Kidney (tissue), 22 donors: ENCODE measurements at places on chromosomes 13 and 19. TPM values are rescaled to one million over a fixed set of nuclear protein-coding genes. Genes with fewer than 3 reads are reported as not detected.

- DNase-seq: peak; percentile 42
These were observed 186.7 kb downstream of the STK24 start for GRCh38 chr13:98390086-98390715.

GRCh38 chr19:48213959-48214358, 41.8 kb downstream of the CARD8 start:
- no peak for DNase-seq

Gene SMIM24
- 49.8 TPM for total RNA-seq

DNA sequence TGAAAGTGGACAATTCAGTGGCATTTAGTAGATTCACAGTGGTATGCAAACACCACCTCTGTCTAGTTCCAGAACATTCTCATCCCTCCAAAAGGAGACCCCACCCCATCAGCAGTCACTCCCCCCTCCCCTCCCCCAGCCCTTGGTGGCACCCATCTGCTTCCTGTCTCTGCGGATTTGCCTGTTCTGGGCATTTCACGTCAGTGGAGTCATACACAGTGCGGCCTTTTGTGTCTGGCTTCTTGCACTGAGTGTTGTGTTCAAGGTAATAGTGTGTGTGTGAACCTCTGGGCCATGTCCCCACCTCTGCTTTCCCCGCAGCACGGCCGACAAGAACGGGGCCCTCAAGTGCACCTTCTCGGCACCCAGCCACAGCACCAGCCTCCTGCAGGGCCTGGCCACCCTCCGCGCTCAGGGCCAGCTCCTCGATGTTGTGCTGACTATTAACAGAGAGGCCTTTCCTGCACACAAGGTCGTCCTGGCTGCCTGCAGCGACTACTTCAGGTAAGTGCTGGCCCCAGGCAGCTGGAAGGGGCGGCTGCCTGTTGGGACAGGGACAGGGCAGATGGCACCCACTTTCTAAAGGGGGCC, 19.4 kb upstream of the CRTC1 start:
- DNase-seq: no peak

Gene NLRP9
- total RNA-seq: 0.09 TPM

DNA sequence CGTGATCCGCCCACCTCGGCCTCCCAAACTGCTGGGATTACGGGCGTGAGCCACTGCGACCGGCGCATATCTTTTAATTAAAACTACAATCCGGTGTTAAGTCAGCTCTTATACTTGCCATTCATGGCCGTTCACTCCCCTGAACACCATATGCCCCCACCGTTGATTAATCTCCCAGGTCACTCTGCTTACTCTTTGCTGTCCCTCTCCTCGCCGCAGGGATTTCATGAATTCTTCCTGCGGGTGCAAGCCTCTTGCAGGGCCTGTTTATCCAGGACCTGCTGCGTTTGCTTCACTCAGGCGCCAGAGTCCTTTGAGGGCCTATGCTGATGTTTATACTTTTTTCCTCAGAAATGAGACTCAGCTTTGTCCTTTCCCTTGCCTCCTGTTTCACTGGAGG, 996 bp downstream of the ERVV-2 start:
- DNase-seq: no peak

Gene FGF22
- total RNA-seq: 0.19 TPM

DNA sequence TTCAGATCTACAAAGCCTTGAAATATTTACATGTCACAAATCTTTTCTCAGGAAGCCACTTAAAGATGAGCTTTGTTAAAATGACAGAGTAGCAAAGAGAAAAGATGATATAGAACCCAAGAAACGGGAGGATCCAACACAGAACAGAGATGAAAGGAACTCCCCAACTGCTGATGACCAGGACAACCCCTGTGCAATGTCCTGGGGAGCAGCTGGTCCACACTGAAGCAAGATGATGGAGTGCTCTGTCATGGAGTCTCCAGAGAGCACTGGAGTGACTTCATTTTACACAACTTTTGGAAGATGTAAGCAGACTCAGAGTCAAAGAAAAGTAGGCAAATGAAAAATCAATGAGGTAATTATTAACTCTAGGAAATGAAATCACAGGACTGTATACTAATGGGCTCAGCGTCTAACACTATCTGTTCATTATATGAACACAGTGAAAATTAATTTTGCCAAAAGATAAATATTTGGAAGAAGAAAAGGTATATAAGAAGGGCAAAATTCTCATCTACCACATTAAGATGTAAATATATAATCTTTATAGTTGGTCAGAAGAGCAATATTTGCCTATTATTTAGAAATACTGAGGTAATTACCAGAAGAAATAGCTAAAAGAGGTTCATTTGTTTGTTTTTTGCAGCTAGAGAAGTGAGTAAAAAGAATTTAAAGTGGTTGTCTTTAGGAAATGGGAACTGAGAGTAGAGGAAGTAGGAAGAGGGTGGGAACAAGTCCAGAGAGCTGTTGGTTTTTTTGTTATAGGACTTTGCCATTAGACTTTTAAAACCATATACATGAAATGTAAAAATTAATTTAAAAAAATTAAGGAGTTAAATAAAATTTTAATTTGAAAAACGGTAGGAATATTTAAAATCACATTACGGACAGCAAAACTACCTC, 30.5 kb downstream of the MTRF1 start:
- no peak for DNase-seq

DNA sequence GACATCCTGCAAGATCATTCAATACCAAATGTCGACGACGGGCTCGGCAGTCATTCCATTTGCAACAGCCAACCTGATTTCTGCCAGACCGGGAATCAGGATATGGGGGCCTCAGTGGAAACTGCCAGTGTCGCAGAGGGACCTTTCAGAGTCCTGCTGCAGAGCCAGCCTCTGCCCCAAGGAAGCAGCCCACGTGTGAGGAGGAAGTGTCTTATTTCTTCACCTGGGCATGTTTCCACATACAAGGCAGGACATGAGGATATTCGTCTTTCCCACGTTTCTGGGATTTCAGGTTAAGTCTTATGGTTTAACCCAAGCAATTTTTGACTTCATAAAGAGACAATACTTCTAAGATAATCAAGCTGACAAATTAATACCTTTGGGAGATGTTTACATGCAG, 69.9 kb downstream of the ABCC4 start:
- no peak for DNase-seq

GRCh38 chr19:1289686-1290025, 4.0 kb downstream of the EFNA2 start:
- no peak for DNase-seq

Gene RDH8
- total RNA-seq: not detected

DNA sequence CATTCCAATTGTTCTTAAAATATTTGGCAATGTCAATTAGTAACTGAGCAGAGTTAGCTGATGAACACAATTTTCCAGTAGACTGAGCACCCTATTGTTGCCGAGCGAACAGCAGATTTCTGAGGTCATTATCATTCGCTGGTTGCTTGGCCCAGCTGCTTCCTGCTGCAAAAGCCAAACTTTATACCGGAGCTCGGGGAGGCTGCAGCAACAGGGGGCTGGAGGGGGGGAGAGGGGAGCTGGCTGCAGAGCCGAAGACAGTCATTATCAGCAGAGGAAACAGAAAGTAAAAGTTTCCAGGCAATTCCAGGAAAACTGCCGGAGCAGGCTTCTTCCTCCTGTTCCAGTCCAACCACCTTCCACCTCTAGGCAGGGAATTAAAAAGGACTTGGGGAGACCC, 77.9 kb downstream of the ZNF536 start:
- DNase-seq: peak; percentile 86
